ENCODE measurements at places on chromosomes 16 and 17. TPM values are rescaled to one million over a fixed set of nuclear protein-coding genes. Genes with fewer than 3 reads are reported as not detected.

DNA sequence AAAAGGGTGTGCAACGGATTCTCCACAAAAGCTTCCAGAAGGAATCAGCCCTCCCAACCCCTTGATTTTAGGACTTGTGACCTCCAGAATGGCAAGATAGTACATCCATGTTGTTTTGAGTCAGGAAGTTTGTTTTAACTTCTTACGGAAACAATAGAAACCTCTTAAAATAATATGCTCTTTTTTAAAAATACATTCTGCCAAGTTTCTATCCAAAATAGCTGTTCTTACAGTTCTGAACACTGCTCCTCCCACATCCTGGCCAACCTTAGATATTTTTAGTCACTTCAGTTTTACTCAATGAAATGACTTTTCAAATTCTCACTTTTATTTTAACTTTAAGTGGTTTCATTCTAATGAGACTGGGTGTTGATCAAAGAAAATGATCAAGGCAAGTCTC lies 156.4 kb downstream of the ZNF18 start:
- no peak overlapping the region for H3K4me3 ChIP-seq
- no peak for DNase-seq
- H3K36me3 ChIP-seq, result no peaks in the 10 kb centered on the region

- no peak for DNase-seq
- peak overlapping the region; percentile 89 for H3K27ac ChIP-seq
- H3K36me3 ChIP-seq, result no peaks in the 10 kb centered on the region
- no peaks in the 10 kb centered on the region for H3K27me3 ChIP-seq
- H3K4me3 ChIP-seq, result peak overlapping the region; percentile 84
- peaks cover 7% of the 10 kb centered on the region for H3K4me1 ChIP-seq
Observed at GRCh38 chr17:35087731-35088355, 24.3 kb upstream of the RFFL start.

CSF3 gene
- total RNA-seq, result not detected

GRCh38 chr17:72125226-72125651 lies 4.4 kb downstream of the SOX9 start:
- no peak overlapping the region for H3K27ac ChIP-seq
- no peak for DNase-seq
- no peak overlapping the region for H3K4me3 ChIP-seq
- H3K27me3 ChIP-seq, result no peaks in the 10 kb centered on the region

DNA sequence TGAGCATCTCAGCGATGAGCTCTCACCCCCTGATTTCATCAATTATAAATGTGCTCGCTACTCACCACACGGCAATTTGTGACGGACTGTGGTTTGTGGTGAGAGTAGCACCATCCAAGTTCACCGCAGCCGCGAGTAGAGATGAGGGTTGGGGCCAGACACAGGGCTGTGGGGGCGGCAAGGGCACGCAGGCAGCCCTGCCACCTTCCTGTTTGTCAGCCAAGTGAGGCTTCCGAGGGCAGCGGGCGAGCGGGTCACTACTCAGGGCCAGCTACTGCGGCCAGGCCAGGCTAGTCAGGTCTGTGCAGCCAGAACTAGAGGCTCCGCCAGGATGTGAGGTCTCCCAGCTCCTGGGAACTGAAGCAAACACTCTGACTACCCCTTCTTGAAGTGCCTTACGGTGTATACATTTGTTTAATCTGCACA lies 39.6 kb upstream of the MEOX1 start:
- DNase-seq, result no peak
- H3K27ac ChIP-seq, result no peak overlapping the region
- H3K4me1 ChIP-seq, result peaks cover 9% of the 10 kb centered on the region

GRCh38 chr16:2033057-2033908 lies 6.6 kb downstream of the NHERF2 start:
- H3K4me3 ChIP-seq, result peak overlapping the region; percentile 85
- H3K36me3 ChIP-seq, result peaks cover 9% of the 10 kb centered on the region
- H3K4me1 ChIP-seq, result peaks cover 87% of the 10 kb centered on the region
- DNase-seq, result peak; percentile 79
- no peaks in the 10 kb centered on the region for H3K27me3 ChIP-seq
- peak overlapping the region; percentile 98 for H3K27ac ChIP-seq

DNA sequence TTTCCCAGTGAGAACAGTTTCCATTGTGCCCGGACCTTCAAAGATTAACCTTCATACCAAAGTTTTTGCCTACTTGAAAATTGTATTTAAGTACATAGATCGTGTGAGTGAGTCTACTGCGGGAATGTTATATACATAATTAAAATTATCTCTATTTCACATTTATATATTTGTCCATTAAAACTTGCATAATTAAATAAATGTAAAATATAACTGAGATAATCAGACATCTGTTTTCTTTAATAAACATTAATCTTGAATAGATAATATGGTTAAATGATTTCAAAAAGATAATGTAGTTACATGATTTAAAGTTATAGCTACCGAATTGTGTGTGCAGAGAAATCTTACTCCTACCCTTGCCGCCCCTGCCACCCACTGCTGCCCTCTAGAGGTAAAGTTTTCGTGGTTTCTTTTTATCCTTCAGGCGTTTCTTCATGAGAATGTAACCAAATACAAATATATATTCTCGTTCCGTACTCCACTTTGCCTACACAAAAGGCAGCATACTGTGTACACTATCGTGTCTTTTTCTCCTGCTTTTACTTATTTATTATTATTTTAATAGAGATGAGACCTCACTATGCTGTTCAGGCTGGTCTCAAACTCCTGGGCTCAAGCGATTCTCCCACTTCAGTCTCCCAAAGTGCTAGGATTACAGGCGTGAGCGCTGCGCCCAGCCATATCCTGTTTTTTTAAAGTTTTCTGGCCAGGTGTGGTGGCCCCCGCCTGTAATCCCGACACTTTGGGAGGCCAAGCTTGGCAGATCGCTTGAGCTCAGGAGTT lies 35.6 kb downstream of the RPA1 start:
- peaks cover 33% of the 10 kb centered on the region for H3K36me3 ChIP-seq
- no peak overlapping the region for H3K27ac ChIP-seq
- peak; percentile 36 for DNase-seq
- H3K27me3 ChIP-seq, result no peaks in the 10 kb centered on the region
- H3K4me3 ChIP-seq, result no peak overlapping the region

GRCh38 chr17:8923762-8924161 lies 41.7 kb downstream of the PIK3R5 start:
- no peak overlapping the region for H3K4me3 ChIP-seq
- DNase-seq, result no peak
- no peaks in the 10 kb centered on the region for H3K36me3 ChIP-seq

KRT16 gene
- not detected for total RNA-seq

- no peaks in the 10 kb centered on the region for H3K36me3 ChIP-seq
- H3K4me1 ChIP-seq, result peaks cover 8% of the 10 kb centered on the region
- DNase-seq, result no peak
- H3K27me3 ChIP-seq, result no peaks in the 10 kb centered on the region
Observed at GRCh38 chr17:81735264-81736102, 23.4 kb downstream of the SLC25A10 start.

BAIAP2 gene
- 25.8 TPM for total RNA-seq

GRCh38 chr17:12398441-12399051 lies 267.1 kb upstream of the MYOCD start:
- no peaks in the 10 kb centered on the region for H3K27me3 ChIP-seq
- H3K27ac ChIP-seq, result no peak overlapping the region
- H3K36me3 ChIP-seq, result no peaks in the 10 kb centered on the region
- DNase-seq, result no peak
- no peak overlapping the region for H3K4me3 ChIP-seq

GRCh38 chr17:75516255-75516618 lies at the start of gene TSEN54:
TSEN54 (plus strand) TSS chr17:75516528; CDS start chr17:75516561, 33 bp downstream.
- peaks cover 44% of the 10 kb centered on the region for H3K4me1 ChIP-seq
- H3K4me3 ChIP-seq, result peak within 1 kb of the TSS; percentile 96
- H3K27me3 ChIP-seq, result no peaks in the 10 kb centered on the region
- H3K36me3 ChIP-seq, result no peaks in the 10 kb centered on the region

DNA sequence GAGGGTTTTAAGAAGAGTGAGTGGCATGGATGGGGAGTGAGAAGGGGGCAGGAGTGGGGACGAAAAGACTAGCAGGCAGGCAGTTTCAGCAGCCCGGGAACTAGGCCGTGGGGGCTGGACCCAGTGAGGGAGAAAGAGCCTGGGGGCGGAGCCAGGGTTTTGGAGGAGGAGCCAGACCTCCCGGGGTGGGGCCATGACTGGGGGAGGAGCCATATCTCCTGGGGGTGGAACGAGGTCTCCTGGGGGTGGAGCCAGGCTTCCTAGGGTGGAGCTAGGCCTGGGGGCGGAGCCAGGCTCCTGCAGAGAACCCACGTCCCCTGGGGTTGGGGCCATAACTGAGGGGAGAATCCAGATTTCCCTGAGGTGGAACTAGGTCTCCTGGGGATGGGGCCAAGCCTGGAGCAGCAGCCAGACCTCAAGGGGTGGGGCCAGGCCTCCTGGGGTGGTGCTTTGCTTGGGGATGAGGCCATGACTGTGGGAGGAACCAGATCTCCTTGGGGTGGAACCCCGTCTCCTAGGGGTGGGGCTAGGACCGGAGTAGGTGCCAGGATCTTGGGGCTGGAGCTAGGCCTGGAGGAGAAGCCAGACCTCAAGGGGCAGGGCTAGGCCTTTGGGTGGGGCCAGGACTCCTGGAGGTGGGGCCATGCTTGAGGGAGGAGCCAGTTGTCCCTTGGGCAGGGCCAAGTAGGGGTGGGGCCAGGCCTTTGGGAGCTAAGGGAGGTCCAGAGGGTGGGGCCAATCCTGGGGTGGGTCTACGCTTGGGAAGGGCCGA lies 41.7 kb upstream of the JPH3 start:
- H3K27me3 ChIP-seq, result no peaks in the 10 kb centered on the region
- peaks cover 19% of the 10 kb centered on the region for H3K4me1 ChIP-seq
- no peak overlapping the region for H3K27ac ChIP-seq
- H3K36me3 ChIP-seq, result no peaks in the 10 kb centered on the region
- peak; percentile 19 for DNase-seq

LLGL2 gene
- 3.8 TPM for total RNA-seq

ZSCAN10 gene
- not detected for total RNA-seq

SECTM1 gene
- total RNA-seq, result 6.0 TPM

DNA sequence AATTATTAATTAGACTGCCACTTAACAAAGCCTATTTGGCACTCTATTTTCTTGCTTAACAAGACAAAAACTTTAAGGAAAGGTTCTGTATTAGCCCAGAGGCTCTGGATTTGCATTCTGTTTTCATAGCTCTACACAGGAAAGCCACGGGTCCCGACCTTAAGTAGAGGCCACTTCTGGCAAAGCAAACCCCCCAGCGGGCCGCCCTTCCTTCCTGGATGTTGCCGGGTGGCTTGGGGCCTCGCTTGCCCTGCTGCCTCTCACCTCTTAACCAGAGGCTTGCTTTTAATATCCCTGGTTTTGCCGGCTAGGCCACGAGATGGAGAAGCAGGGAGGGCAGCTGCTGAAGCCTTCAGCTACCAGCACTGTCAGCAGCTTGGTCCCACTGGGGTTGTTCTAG lies 4.4 kb downstream of the RTN4RL1 start:
- no peak for DNase-seq
- no peak overlapping the region for H3K4me3 ChIP-seq
- peaks cover 40% of the 10 kb centered on the region for H3K4me1 ChIP-seq
- H3K36me3 ChIP-seq, result no peaks in the 10 kb centered on the region

GRCh38 chr16:26524281-26524680 lies 542.4 kb upstream of the C16orf82 start:
- H3K4me1 ChIP-seq, result no peaks in the 10 kb centered on the region
- no peak overlapping the region for H3K4me3 ChIP-seq
- no peak overlapping the region for H3K27ac ChIP-seq
- no peaks in the 10 kb centered on the region for H3K36me3 ChIP-seq
- no peak for DNase-seq

ETV4 gene
- 0.40 TPM for total RNA-seq

DNA sequence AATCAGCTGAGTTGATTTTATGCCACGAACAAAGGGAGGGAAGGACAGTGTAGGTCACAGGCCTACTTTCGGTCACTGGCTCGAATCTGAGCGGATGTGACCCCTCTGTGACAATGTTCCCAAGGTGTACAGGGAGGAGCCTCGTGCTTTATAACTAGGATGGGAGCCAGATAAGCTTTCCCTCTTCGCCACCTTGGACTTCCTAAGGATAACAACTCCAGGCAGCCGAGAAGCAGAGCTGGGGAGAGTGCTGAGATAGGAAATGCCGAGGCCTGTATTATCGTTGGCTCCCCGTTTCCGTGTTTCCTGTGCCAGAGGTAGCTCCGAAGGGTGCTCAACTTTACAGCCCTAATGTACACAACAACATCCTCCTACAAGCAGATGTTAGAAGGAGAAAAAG lies 217.8 kb upstream of the IRX3 start:
- H3K4me1 ChIP-seq, result peaks cover 16% of the 10 kb centered on the region
- no peak for DNase-seq
- no peaks in the 10 kb centered on the region for H3K27me3 ChIP-seq

DNA sequence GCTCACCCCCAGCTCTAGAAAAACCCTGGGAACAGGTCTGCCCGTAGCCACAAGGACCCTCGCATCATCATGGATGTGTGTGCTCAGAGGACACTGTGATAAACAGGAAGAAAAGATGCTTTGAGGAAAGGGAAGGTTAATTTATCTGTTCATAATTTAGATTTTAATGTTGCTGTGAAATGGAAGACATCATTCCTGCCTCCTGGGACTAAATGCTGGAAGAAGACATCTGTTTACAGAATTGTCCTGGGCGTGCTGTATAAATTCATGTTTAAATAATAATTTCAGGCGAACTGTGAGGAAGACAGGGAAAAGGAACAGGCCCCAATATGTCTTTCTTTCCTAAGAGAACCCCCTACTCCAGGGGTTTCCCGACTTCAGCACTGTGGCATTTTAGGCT lies 112.6 kb downstream of the SHISA6 start:
- H3K27ac ChIP-seq, result no peak overlapping the region
- no peaks in the 10 kb centered on the region for H3K36me3 ChIP-seq
- no peak for DNase-seq
- no peaks in the 10 kb centered on the region for H3K4me1 ChIP-seq
- no peaks in the 10 kb centered on the region for H3K27me3 ChIP-seq
- H3K4me3 ChIP-seq, result no peak overlapping the region

- peaks cover 32% of the 10 kb centered on the region for H3K4me1 ChIP-seq
- no peak overlapping the region for H3K4me3 ChIP-seq
- no peak for DNase-seq
- H3K27me3 ChIP-seq, result no peaks in the 10 kb centered on the region
- peaks cover 48% of the 10 kb centered on the region for H3K36me3 ChIP-seq
Observed at GRCh38 chr16:13923703-13924298, 3.8 kb downstream of the ERCC4 start.

All from heart right ventricle (tissue), 16 donors.